ENCODE measurements at places on chromosomes 16 and 17. TPM values are rescaled to one million over a fixed set of nuclear protein-coding genes. Genes with fewer than 3 reads are reported as not detected.
A peak's percentile ranks its signal among the peaks of the same experiment; 100 is the strongest.

- DNase-seq = no peak
Observed at GRCh38 chr17:43553573-43553972, 7.4 kb upstream of the ETV4 start.

GRCh38 chr17:37742116-37742761 is 2.6 kb downstream of the HNF1B start:
- DNase-seq = peak; percentile 64

DNA sequence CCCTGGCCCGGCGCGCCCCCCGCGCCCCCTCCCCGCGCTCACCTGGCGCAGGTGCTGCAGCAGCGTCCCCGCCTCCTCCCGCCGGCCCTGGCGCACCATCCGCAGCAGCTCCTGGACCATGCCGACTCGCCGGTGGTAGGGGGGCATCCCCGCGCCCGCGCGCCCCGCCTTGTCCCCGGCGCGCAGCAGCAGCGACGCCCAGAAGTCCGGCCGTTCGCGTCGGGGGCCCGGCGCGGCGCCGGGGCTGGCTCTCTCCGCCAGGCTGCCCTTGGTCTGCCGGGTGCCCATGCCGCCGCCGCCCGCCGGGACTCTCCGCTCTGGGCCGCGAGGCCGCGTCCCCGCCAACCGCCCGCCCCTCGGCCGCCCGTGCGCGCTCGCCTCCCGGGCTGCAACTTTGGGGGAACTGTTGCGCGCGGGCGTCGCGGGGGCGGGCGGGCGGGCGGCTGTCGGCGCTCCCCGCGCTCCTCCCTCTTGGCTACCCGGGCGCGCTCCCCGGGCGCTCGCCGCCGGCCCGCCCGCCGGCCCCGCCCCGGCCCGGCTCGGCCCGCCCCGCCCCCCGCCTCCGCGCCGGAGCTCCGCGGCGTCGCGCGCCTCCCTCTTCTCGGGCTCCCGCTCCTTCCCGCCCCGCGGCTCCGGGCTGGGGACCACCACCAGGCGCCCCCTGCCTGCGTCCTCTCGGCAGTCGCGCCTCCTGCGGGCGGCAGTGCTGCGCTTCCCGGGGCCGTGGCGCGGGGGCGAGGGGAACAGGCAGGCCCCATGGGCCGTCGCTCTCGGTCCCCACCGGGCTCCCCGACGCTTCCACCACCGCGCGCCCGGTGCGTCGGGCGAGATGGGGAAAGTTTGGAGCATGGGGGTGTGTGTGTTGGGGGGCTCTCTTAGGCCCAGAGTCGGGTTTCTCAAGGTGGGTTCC is at the start of gene LRRC75A:
LRRC75A (minus strand) TSS at position 491 of the 910 bp plus-strand sequence; CDS start at position 288, 203 bp downstream.
- DNase-seq = peak; percentile 88

- no peak for DNase-seq
Observed at GRCh38 chr16:83958846-83959565, 6.0 kb downstream of the OSGIN1 start.

DNA sequence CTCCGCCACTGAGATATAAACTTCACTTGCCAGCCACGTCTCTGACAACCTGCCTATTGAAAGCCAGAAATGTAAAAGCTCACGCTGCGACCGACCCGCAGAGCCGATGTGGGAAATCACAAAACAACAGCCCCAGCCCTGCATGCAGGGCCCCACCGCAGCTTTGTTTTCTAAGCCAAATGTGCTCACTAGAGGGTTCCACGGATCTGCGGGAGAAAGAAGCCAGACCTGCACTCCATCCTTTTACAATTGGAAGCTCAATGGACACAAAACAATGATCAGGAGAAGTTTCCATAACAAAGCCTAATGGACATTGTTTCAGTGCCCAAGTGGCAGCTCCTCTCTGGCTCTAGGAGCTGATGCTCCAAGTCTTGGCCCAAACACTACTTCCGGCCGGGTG is 33.1 kb downstream of the WIPI1 start:
- no peak for DNase-seq

GRCh38 chr17:31236137-31236536 is 60.9 kb downstream of the OMG start:
- DNase-seq = no peak

- no peak for DNase-seq
Observed at GRCh38 chr17:57927048-57927723, 28.0 kb downstream of the CUEDC1 start.

GRCh38 chr16:83932955-83933673 is 19.9 kb upstream of the OSGIN1 start:
- no peak for DNase-seq

DNA sequence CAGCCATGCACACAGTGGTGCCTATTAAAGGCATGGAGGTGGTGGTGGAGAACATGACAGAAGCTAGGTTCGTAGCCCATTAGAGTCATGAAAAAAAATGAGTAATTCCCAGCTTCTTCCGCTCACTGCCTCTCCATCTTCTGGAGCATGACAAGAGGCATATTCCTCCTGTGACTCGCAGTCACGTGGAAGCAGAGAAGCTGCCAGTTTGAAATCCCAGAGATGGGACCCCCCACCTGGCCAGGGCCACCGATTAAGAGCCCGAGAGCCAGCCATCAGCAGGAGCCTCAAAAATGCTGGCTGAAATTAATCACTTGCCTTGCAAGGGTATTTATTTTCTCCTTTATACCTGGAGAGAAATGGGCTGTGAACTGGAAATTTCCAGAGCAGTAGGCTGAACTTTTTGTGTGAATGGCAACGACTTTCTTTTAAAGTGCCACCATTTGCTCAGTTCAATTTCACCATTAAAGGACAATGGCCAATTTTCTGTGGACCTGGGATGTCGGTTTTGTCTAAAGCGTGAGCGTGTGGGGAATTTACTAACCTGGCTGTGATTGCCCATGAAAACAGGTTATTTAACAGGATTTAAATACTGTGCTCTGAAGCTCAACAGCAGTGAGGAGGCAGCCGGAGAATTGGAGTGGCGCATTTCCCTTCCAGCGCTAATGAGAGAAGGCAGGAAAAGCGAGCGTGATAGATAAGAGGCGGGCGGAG is 189.7 kb upstream of the SDK2 start:
- no peak for DNase-seq

- no peak for DNase-seq
Observed at GRCh38 chr16:23896832-23897821, 61.3 kb downstream of the PRKCB start.

DNA sequence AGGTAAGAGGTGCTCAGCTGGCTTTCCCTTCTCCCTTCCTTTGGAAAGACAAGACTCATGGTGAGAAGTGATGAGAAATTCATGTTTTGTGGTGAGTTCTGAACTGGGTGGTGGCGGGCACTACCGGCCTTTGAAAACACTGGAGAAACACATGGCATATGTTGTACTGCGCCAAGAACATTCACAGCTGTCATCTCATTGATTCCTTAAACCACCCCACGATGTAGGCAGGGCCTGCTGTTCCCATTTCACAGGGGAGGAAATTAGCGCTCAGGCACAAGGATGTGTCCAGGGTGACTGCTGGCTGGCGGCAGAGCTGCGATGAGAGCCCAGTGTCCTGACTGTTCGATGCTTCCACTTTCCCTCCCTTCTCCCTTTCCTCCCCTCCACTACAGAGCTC is 1.6 kb upstream of the DOC2B start:
- no peak for DNase-seq

GRCh38 chr16:85228970-85229430 is 116.7 kb upstream of the CIBAR2 start:
- DNase-seq = no peak

DNA sequence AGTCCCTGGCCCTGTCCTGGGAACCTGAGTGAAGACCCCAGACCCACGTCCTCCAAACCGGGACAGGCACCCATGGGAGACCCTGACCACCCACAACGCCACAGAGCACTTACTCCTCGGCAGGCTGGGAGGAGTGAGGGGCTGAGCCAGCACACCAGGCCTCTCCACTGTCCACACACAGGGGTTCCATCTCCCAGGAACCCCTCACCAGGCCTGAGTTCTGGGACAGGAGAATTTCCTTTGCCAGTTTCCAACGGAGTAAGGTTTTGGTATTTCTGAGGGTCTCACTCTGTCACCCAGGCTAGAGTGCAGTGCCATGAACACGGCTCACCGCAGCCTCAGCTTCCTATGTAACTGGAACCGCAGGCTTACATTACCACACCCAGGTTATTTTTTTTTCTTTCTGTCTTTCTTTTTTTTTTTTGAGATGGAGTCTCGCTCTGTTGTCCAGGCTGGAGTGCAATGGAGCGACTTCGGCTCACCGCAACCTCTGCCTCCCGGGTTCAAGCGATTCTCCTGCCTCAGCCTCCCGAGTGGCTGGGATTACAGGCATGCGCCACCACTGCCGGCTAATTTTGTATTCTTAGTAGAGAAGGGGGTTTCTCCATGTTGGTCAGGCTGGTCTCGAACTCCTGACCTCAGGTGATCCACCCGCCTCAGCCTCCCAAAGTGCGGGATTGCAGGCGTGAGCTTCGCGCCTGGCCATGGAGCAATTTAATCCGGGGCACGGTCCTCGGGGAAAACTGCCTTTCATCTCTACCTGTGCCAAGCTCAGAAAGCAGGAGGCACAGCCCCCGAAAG is 1.6 kb downstream of the PGAP6 start:
- no peak for DNase-seq

DNA sequence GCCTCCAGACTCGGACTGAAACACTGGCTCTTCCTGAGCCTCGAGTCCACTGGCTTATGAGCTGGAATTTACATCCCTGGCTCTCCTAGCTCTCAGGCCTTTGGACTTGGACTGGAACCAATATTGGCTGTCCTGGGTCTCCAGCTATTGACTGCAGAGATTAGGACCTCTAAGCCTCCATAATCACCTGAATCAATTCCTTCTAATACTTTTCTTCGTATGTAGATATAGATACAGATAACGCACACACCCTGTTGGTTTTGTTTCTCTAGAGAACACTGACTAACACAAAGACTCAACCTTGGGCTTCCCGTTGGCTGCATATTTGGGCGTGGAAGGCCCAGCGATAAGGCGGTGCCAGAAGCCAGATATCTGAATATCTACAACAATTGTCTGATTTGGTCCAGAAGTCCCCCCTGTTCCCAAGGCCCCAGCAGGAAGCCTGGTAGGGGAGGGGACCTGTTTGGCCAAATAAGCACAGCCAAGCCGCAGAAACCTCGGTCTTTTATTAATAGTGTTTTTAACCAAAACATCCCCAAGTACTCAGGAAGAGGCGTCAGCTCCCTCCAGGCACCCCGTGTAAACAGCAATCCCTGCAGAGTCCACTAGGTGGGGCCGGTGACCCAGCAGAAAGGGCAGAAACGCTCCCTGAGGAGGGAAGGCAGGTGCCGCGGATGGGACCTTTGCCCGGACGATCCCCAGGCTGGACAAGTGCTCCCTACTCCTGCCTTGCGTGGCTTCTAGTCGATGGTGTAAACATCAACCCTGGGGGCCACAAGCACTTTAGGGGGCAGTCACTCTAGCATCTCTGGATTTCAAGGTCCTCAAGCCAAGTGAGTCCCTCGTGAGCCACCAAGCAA is 57.0 kb downstream of the ABR start:
- DNase-seq = peak; percentile 96

GRCh38 chr17:31094600-31095235 is at the start of gene NF1:
Gene NF1, plus strand, starts transcription at chr17:31094977. Its CDS starts 333 bp downstream, at chr17:31095310.
- DNase-seq = peak; percentile 95

- no peak for DNase-seq
Observed at GRCh38 chr16:81973737-81974136, 37.5 kb downstream of the SDR42E1 start.

DNA sequence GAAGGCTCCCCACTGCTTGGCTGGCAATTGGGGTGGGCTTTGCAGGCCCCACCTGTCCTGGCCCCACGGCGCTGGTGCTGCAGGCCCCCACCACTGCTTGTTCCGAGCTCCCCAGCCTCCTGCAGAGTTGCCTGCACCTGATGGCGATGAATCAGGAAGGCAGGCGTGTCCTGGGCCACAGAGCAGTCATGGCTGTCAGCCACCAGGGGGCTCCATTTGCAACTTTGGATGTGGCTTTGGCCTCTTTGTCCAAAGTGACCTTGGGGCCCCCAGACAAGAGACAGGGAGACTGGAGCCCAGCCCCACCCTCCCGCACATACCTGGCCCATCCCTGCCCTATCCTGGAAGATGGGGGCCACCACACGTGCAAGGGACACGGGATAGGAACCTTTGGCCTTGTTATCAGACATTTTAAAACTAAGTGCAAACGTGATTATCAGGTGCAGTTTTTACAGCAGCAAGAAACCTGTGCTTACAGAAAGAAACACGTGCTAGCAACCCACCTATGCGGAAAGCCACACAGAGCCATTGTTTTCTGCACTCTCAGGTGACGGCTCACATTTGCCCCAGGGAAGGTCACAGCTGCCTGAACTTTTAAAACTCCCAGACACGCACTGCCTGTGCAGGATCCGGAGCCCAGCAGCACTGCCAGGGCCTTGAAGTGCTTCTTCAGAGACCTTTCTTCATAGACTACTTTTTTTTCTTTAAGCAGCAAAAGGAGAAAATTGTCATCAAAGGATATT is at the start of gene DNASE1:
DNASE1 (plus strand) TSS at position 443 of the 743 bp plus-strand sequence. CDS start 683 bp downstream, outside the sequence.
- peak; percentile 87 for DNase-seq

- no peak for DNase-seq
Observed at GRCh38 chr16:57825298-57826044, 23.2 kb upstream of the KIFC3 start.

DNA sequence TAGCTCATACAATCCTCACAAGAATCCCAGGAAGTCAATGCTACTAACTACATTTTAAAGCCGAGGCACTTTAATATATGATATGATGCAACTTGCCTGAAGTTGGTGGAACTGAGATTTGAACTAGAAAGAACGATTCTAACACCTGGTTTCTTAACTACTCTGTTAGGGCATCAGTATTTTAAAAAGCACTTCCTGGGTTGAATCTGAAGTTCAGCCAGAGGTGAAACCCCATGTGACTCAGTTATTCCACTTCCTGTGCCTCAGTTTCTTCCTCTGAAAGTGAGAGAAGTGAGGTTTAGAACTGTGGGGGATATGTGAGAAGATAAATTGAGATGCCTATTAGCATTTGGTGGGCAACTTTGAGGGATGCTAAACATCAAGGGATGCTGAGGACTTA is 129.4 kb upstream of the ANKFN1 start:
- peak; percentile 56 for DNase-seq

DNA sequence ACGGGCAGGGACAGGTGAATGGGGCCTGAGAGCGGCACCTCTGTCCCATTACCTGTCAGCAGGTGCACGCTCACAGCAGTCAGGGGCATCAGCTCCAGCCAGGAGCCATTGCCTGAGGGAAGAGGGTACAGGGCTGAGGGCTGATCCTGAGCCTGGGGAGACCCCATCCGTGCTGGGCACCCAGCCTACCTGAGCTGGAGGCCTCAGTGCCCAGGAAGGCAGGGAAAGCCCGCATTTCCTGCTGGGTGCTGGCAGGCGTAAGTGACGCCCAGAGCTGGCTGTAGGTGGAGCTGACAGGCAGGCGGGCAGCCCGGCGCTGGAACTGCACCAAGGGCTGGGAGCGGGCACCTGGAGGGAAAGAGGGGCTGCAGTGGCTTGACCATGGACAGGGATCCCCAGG is 7.4 kb downstream of the FAM171A2 start:
- DNase-seq = no peak

- DNase-seq = no peak
Observed at GRCh38 chr16:25199457-25199856, 17.3 kb upstream of the AQP8 start.

GRCh38 chr16:27789150-27789549 is 239.2 kb downstream of the KATNIP start:
- no peak for DNase-seq

GRCh38 chr17:57080718-57081117 is 4.3 kb upstream of the AKAP1 start:
- no peak for DNase-seq

Gene TPSG1
- total RNA-seq = not detected

Gene USP43
- total RNA-seq = not detected

Gene PLD6
- 17.2 TPM for total RNA-seq

Gene OR1A1
- not detected for total RNA-seq

Gene PYY
- not detected for total RNA-seq

Gene CIBAR2
- total RNA-seq = not detected

Gene CTNS
- total RNA-seq = 46.7 TPM

Gene TRIM16
- 15.2 TPM for total RNA-seq

Gene LGALS9B
- total RNA-seq = not detected

Gene KRTAP3-2
- not detected for total RNA-seq

Gene PRDM7
- total RNA-seq = not detected
